ENCODE measurements at places on chromosomes 3 and 15. TPM values are rescaled to one million over a fixed set of nuclear protein-coding genes. Genes with fewer than 3 reads are reported as not detected.

PXYLP1 gene
- polyA plus RNA-seq, result 39.6 TPM

GOLGA8H gene
- polyA plus RNA-seq, result 1.0 TPM

LMAN1L gene
- 0.10 TPM for polyA plus RNA-seq

SLC2A2 gene
- 17.3 TPM for polyA plus RNA-seq

EPB42 gene
- 1.2 TPM for polyA plus RNA-seq

TP63 gene
- 0.91 TPM for polyA plus RNA-seq

SIDT1 gene
- 3.8 TPM for polyA plus RNA-seq

GOLGA6B gene
- polyA plus RNA-seq, result 0.34 TPM

AGBL1 gene
- polyA plus RNA-seq, result 0.10 TPM

NME9 gene
- polyA plus RNA-seq, result 2.0 TPM

CRABP1 gene
- polyA plus RNA-seq, result 58.7 TPM

BUB1B gene
- polyA plus RNA-seq, result 31.3 TPM

AMT gene
- 36.3 TPM for polyA plus RNA-seq

MYL3 gene
- 25.0 TPM for polyA plus RNA-seq

BCHE gene
- polyA plus RNA-seq, result 12.8 TPM

STRA6 gene
- polyA plus RNA-seq, result 32.5 TPM

GOLGA6L7 gene
- 0.47 TPM for polyA plus RNA-seq

LDHAL6B gene
- 0.31 TPM for polyA plus RNA-seq

SCN11A gene
- 1.0 TPM for polyA plus RNA-seq

SLC38A3 gene
- 6.0 TPM for polyA plus RNA-seq

COL8A1 gene
- polyA plus RNA-seq, result 6.8 TPM

C15orf62 gene
- 2.8 TPM for polyA plus RNA-seq

PLD1 gene
- polyA plus RNA-seq, result 10.8 TPM

ST8SIA2 gene
- 5.7 TPM for polyA plus RNA-seq

GPR171 gene
- 0.37 TPM for polyA plus RNA-seq

TTLL13 gene
- polyA plus RNA-seq, result 0.19 TPM

THAP10 gene
- polyA plus RNA-seq, result 10.6 TPM

SAMD7 gene
- polyA plus RNA-seq, result not detected

PAK6 gene
- polyA plus RNA-seq, result 6.7 TPM

LRRC31 gene
- 0.11 TPM for polyA plus RNA-seq

ADAMTS17 gene
- polyA plus RNA-seq, result 2.3 TPM

EPHB3 gene
- 27.2 TPM for polyA plus RNA-seq

CORO2B gene
- polyA plus RNA-seq, result 27.9 TPM

MCTP2 gene
- 18.8 TPM for polyA plus RNA-seq

SNUPN gene
- 28.4 TPM for polyA plus RNA-seq

FBXO22 gene
- polyA plus RNA-seq, result 55.3 TPM

POLQ gene
- 5.4 TPM for polyA plus RNA-seq

MINDY4B gene
- polyA plus RNA-seq, result not detected

VPS39 gene
- 65.5 TPM for polyA plus RNA-seq

CD86 gene
- polyA plus RNA-seq, result 1.9 TPM
